ENCODE measurements at places on chromosomes 12 and 14.
A peak's percentile ranks its signal among the peaks of the same experiment; 100 is the strongest.

- DNase-seq: no peak
These were observed 15.4 kb downstream of the DDX11 start for GRCh38 chr12:31089072-31089471.

- DNase-seq: no peak
These were observed 132.8 kb upstream of the HIF1A start for GRCh38 chr14:61562321-61563161.

DNA sequence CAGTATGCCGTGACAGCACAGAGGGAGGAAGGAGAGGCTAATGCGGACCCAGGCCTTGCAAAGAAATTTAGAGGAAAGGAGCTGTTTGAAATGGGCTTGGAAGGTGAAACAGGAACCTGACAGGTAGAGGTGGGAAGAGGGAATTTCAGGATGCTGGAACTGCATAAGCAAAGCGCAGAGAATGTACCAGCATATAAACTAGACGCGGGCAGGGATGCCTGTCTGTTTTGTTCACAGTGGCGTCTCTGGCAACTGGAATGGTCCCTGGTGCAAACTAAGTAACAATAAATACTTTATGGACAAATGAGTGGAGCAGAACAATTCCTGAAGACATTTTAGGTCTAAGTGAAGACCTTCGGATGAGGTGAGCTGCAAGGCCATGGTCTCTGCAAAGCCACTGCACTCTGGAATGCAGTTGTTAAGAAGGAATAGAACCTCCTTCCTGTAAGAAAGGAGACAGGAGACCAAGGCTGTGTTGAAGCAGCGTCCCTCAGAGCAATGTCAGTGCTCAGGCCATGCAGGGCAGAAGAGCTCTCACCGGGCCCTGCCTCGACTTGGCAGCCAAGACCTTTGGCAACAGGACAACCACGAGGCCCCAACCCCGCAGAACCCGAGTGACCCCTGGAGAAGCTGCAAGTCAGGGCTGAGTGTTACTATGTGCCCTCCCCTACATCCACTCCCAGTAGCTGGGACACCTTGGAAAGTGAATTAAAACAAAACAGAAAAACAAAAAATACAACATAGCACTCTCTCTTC is 42.8 kb downstream of the PITPNM2 start:
- DNase-seq: no peak

GRCh38 chr12:88723219-88723618 is 142.9 kb upstream of the KITLG start:
- no peak for DNase-seq

DNA sequence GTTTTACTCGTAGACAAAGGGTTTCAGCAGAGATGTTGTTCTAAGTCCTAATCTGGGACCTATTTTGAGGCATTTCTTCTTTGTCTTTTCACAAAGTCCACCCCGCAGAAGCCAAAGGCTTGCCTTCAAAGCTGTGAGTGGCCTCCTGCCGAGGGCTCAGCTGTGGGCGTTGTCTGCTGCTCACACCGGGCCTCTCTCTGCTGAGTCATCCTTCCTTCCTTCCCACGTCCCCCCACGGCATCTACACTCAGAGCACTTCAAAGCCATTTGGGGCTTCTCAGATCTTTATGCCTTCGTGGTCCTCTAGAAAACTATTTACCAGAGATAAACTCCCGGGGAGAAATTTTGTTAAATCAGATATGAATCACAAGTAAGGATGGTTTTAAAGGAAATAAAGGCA is 115.9 kb upstream of the TMPO start:
- peak; percentile 71 for DNase-seq

DNA sequence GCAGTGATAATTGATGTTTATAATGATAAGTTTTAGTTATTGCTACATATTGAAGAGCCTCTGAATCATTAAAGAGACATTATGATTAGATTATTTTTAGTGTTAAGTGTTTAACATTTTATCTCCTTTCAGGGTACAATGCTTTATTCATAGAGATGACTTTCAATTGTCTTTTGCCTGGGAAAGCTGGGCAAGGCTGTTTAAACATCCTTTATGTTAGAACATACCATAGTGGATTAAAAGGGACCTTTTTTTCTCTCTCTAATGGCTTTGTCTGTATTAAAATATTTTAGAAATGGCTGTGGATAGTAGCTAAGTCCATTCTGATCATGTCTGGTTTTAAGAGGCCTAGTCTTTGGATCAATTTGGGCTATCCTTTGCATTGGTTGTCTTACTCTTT is 427.5 kb upstream of the MIS18BP1 start:
- no peak for DNase-seq

GRCh38 chr12:92065018-92065499 is 80.6 kb downstream of the BTG1 start:
- DNase-seq: no peak

GRCh38 chr12:121574025-121574424 is 6.8 kb downstream of the KDM2B start:
- DNase-seq: no peak

- no peak for DNase-seq
These were observed 92.8 kb upstream of the TMTC2 start for GRCh38 chr12:82593901-82594396.

DNA sequence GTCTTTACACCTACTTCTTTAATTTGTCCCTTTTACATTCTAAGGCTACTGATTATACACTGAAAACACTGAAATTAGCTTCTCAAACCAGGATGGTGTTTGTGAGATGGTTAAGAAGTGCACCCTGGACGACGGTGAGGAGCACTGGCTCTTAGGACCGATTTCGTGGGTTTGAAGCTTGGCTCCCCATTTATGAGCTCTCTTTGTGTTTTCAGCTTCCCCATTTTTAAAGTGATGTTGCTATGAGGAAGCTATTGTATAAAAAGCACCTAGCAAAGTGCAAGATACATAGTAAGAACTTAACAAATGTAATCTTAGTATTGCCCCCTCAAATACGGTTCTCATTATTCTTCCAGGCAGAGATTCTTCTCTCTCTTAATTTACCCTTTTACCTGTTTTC is 4.7 kb downstream of the NFYB start:
- no peak for DNase-seq

DNA sequence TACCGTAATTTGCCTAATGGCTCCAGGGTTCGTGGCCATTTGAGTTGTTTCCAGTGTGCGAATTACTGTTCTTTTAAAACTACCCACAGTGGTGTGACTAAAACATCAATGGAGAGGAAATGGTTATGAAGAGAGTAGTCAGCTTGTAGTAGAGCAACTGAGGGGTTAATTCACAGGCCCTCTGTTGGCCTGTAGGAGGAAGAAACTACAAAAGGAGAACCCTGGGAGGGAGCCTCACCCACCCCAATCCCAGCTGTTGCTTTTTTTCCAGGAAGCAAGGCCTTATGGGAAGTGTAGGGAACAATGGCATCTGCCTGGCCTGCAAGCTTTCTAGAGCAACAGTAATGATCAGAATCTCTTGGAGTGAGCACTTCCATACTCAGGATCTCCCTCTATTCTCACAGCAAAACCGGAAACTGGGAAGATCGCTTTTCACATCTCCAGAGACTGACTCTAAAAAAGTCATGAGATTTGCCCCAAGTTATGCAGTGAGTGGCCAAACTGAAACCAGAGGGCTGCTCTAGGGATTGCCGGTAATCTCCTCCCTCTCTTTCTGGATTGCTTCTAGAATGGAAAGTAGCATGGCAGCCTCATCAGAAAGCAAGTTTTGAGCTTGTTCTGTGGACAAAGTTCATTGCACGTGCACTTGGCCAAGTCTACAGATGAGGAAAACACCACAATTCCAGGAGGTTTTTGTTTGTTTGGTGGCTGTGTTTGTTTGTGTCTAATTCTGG is 125.3 kb upstream of the PWP1 start:
- DNase-seq: no peak

- no peak for DNase-seq
These were observed 123.9 kb downstream of the PLXNC1 start for GRCh38 chr12:94272280-94272679.

- DNase-seq: no peak
These were observed 18.4 kb downstream of the RACGAP1 start for GRCh38 chr12:50006754-50007442.

- no peak for DNase-seq
These were observed 736 bp upstream of the PHLDA1 start for GRCh38 chr12:76032043-76032981.

DNA sequence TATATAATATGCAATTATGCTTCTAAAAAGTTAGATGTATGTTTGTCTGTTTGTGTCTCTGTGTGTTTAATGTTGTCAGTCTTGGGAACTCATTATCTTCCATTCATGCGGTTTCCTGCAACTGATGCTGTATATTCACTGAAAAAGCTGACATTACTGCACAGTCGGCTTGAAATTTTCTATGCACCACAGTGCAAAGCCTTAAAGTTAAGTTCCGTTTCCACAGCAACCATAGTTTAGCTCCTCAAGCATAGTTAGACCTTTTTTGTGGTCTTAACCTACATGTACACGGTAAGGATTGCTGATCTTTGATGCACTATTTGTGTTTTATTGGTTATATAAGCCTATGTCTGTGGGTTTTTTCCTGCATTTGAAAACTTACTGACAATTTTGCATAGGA is 309.4 kb downstream of the KCNC2 start:
- no peak for DNase-seq

DNA sequence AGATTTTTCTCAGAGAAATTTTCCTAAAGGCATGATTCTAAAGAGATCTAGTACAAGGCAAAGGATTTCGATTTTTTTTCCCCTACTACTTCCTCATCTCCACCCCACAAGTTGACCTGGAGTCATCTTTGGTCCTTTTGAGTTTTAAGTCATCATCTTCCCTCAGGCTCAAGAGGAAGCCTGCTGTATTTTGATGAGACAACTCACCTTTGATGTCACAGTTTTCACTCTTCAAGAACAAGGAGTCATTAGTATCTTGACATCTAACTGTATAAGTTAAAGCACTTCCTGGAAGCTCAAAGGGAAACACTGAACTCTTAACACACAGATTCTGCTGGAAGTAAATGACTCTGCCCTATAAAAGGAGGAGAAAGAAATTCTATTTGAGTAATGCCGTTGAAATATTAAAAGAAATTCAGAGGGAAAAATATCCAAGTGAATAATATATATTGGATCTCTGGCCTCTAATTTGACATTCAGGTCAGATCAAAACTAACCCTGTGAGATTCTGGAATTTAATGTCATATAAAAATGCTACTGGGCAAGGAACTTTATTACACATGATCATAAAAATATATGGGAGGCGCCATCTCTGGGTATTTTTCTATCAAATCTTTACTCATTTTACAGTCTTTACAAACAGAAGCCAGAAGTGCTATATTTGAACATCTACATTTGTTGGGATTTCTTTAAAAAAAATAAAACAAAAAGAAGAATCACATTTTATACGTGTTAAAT is 435.0 kb downstream of the NRXN3 start:
- DNase-seq: no peak

DNA sequence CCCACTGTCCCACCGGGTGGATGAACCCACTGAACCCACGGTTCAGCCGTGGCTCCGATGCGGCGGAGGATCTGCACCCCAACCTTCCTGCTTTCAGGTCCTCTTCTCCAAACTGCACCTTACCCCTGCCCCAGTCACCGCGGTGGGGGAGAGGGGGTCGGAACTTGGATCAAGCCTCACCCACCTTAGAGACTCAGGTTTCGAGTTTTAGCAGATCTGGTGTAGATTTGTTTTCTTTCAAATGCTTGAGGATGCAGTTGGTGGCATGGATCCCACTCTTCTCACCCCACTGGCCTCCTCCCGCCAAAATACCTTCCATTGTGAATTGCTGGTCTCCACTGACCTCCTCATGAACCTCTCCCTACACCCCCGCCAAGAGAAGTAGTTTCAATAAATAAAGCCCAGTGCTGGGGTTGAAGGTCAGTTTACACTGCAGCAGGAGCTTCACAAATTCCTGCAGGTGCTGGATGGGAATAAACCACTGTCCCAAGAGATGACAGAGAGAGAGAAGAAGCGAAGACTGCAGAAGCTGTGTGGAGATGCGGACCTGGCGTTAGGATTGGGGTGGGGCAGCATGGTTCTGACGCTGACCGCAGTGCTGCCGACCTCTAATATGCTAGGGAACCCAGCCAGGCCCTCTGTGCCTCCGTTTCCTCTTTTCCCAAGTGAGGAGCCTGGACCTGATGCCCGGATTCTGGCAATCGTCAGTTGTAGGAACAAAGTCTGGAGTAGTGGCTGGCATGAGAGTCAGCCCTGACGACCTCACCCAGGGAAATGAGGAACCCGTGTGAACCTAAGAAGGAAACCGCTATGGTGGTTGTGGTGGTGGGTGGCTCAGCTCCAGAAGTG is 7.4 kb downstream of the TTC6 start:
- no peak for DNase-seq

GRCh38 chr12:116598311-116599284 is 39.4 kb downstream of the MAP1LC3B2 start:
- no peak for DNase-seq

DNA sequence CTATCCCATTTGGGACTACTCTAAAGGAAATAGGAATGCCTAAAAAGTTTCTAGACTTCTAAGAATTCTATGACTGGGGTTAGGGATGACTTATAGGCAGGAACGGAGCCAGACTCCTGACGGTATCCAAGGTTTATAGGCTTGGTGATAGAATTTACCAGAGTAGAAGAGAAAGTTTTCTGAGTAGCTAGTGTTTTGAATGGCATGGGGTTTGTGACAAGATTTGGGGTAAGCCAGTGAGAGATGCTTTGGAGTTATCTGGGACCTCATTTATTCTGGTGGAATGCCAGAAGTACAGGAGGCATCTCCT is 444.6 kb downstream of the RAD51B start:
- DNase-seq: no peak

DNA sequence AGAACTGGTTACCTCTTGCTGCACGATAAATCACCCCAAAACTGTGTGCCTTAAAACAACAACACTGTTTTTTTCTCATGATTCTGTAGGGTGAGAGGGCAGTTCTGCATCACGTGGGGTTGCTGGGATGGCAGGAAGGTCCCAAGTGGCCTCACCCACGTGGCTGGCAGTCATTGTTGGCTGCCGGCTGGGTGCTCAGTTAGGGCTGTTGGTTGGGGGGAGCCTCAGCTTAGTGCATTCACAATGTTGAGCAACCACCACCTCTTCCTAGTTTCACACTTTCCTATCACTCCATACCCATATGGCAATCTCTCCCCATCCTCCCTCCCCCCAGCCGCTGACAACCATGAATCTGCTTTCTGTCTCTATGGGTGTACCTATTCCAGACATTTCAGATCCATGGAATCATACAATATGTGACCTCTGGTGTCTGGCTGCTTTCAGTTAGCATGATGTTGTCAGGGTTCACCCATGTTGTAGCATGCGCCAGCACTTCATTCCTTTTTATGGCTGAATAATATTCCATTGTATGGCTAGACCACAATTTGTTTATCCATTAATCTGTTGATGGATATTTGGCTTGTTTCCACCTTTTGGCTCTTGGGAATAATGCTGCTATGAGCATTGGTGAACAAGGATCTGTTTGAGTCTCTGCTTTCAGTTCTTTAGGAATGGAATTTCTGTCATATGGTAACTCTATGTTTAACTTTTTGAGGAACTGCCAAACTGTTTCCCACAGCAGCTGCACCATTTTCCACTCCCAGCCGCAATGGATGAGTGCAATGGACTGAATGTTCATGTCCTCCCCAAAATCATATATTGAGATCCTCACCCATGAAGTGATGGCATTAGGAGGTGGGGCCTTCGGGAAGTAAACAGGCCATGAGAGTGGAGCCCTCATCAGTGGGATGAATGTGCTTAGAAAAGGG is 11.2 kb upstream of the POP5 start:
- no peak for DNase-seq
